ENCODE measurements at places on chromosomes 11 and 22.

- DNase-seq: peak; percentile 45
These were observed 195.9 kb downstream of the BCR start for GRCh38 chr22:23376256-23376655.

DNA sequence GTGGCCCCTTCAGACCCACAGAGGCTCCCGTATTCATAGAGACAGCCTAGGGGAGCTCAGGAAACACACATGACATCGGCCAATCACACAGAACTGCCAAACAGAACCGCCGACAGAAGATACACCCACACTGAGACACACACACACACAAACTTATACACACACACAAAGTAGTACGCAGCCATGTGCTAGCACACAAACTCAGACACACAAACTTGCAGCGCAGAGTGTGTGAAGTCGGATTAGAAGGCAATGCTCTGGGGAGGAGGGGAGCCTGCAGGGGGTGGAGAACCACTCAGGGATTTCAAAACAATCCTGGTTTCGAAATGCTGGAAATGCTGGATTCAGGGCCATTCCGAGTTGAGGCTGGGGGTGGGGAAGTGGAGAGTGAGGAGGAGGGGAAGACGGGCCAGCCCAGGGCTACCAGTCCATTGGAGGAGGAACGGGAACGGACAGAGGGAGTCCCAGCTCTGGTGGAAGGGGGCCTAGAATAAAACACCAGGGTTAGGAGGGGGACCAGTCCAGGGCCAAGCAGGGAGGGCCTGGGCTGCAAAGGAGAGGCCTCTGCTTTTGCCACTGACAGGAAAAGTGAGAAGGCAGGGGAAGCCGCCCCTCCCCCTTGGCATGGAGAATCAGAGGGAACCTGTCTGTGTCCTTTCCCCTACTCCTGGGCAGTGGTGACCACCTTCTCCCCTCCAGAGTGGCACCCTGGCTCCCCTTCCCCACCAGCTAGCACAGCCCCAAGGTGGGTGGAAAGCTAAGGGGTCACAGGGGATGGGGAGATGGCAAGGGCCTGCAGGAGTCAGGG is 4.4 kb downstream of the BCL9L start:
- DNase-seq: no peak

DNA sequence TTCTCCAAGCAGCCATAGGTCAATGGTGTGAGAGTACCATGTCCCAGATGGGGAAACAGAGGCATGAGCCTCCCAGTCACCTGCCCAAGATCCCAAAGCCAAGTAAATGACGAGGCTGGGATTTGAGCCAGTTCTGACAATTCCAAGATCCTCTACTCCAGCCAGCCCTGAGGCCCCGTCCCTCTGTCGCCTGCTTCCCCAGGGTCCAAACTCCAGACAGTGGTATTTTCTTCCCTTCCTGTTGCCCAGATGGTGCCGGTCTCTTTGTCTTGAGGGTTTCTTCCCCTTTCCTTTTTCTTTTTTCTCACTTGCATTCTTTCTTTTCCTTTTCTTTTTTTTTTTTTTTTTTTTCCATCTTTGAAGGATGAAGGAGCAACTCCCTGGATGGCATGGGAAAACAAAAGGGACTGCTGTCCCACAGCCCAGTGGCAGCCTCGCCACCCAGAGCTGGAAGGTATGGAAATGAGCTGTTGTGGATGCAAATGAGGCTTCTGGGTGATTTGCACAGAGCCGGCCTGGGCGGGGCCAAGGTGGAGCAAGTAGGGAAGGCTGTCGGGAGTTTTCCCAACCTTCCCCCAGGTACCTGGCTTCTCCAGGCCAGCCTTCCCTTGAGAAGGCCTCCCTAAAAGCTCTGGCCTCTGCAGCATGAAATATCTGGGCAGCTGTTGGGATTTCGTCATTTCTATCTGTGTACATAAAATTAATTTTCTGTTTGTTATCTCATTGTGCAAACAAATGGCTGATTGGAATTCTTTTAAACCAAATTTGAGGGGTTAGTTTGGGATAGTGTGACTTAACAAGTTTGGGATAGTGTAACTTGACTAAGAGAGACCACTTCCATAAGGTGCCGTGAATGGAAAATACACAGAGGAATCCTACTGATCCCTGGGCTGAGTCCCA is 146.8 kb downstream of the MN1 start:
- no peak for DNase-seq

DNA sequence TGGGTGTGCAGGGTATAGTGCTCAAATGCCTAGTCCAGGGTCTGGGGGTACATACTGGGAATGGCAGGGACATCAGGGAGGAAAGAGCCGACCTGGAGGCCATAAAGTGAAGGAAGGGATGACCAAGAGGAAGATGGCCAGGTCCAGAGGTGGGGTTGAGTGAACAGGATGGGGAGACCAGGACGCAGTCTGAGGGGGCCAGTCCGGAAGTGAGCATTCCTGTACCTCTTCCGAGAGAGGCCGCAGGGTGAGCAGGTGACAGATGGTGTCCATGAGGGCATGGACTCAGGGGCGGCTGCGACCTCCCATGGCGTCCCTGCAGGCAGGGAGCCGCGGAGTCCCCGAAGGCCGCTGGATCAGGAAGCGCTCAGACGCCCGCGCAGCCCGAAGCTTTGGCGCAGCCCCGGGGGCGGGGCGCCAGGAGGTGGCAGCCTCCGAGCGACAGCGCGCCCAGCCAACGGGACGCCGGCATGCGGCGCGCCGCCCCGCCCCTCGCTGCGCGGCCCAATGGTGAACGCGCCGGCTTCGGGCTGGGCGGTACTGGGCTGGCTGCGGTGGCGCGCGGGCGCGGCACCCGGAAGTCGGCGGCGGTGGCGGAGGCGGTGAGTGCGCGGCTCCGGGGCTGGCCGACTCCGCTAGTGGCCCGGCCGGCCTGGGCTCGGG is at the start of gene TANGO2:
TSS of gene TANGO2 (plus strand) at position 578 of the 663 bp plus-strand sequence. CDS start 15,689 bp downstream, outside the sequence.
- peak; percentile 94 for DNase-seq

GRCh38 chr11:45658292-45658991 is 7.0 kb downstream of the CHST1 start:
- DNase-seq: no peak

DNA sequence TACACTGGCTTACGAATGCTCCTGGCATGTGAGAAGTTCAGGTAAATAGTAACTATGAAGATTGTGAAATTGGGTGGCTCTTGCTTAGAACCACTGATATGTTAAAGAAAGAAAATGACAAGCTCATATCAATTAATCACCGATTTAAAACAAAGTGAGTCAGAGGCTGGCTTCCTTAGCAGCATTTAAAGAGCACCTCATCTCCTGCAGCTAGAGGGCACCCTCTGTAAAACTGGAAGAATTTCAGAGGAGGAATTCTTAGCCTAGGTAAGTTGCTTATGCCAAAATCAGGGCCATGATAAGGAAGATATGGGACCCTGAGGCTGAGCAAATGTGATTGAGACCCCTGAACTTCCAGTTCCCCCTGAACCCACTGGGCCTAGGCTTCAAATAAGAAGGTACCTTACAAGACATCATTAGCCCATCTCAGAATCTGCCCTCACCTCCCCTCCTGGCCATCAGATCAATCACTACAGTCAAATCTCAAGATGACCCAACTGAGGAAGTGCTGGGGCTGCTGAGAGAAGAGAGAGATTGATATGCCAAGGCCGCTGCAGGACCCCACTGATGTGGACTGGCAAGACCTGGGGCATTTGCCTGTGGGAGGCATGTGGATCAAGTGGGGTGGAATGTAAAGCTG is 8.6 kb upstream of the CD3E start:
- DNase-seq: peak; percentile 71

DNA sequence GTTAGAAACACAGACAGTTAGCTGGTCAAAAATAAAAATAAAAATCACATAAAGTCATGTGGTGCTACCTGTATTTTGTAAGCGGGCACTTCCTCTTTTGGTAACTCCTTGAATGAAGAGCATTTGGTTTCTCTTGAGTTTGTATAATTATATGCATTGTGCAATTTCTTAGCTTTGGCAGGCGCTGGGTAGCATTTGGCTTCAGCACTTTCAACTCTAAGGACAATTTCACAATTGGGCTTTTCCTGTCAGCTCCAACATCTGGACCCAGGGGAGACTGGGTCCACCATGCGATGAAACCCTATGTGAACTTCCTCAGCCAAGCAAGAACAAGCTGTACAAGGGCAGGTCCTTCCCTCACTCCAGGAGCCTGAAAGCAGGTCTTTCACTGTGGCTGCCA is 169.1 kb downstream of the RRAS2 start:
- no peak for DNase-seq

GRCh38 chr11:43579171-43579918 is 101.2 kb upstream of the HSD17B12 start:
- no peak for DNase-seq

GRCh38 chr11:86115542-86116385 is 46.9 kb upstream of the PICALM start:
- no peak for DNase-seq

DNA sequence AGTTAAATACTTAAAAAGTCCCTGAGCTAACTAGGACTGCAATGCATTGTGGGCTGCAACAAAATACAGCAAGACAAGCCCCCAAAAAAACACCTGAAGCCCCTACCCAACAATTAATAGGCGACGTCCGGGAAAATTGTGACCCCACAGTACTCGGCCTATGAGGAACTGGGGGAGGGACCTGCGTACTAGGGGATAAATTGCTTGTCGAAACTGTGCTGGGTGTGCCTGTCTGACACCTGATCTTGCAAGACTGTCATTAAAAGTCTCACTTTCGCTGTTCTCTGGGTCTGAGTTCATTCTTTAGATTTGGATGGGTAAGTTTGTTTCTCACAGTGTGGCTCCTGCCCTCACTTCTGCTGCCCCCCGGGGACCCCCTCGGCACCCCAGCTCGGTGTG is 15.2 kb downstream of the TANGO2 start:
- DNase-seq: no peak

- no peak for DNase-seq
These were observed 47.1 kb upstream of the CTSC start for GRCh38 chr11:88384669-88385005.

All from CD8-positive, alpha-beta T cell (primary cell).